Cardiac muscle cell (in vitro differentiated cells and primary cell): ENCODE measurements at places on chromosomes 16 and 17. TPM values are rescaled to one million over a fixed set of nuclear protein-coding genes. Genes with fewer than 3 reads are reported as not detected.

The TAC4 gene
- total RNA-seq = not detected in 2 replicates

DNA sequence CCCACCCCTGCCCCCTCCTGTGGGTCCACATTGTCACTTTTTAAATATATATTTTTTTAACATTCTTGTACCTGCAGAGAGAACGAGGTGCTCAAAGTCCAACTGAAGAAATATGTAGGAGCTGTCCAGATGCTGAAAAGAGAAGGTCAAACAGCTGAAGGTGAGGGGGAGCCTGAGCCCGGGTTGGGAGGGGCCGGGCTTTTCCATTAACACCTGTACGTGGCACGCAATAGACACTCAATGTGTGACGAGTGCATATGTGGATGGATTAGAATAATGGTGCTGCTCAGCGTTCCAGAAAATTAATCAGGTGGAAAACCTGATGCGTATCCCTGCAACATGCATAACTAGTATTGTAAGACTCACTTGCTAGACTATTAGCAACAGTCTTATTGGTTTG lies 223.0 kb downstream of the SNX29 start:
- no peak for DNase-seq

GRCh38 chr17:29393436-29393835 lies 3.3 kb downstream of the TAOK1 start:
- no peak for DNase-seq

The CHST4 gene
- total RNA-seq = 0.63 TPM in 1 of 2 replicates, not detected in the other

- no peak for DNase-seq
These were observed 472.4 kb downstream of the PMP22 start for GRCh38 chr17:14792746-14793145.

GRCh38 chr17:75113798-75114551 lies 4.2 kb downstream of the ARMC7 start:
- peak; percentile 94 for DNase-seq

DNA sequence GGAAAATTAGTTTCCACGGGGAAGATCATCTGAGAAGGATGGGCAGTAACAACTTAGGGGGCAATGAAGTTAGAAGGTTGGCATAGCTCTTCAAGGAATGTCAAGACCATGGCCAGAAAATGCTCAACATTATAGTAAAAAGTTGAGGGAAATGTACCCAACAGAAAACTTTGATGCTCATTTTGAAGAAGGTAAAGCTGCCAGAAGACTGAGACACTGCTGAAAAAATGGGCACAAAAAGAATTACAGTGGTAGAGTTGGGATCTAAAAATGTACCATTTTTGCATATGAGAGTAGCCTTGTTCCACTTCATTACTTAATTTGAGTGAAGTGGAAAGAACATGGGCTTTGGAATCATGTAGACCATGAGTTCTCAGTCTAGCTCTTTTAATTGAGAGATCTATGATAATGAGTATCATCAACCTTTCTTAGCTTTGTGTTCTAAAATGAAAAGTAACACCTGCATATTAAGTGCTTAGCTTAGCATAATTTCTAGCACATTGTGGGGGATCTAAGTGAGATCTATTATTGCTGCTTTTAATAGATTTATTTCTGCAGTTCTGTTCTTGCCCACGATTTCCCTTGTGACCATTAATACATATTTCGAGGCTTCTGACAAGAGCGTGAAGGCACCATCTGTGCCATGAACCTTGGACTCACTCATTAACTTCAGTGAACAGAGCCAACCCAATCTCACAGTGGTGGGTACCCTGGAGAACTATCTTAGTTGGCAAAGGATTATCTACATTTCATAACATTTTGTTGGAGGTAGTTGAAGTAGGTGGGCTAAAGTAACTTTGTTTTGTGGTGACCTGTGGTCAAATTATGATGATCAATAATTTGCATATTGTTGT lies 3.0 kb downstream of the NACA2 start:
- DNase-seq = no peak

The OTOP3 gene
- not detected in 2 replicates for total RNA-seq

GRCh38 chr16:15648135-15648730 lies 1.8 kb upstream of the NDE1 start:
- DNase-seq = no peak

DNA sequence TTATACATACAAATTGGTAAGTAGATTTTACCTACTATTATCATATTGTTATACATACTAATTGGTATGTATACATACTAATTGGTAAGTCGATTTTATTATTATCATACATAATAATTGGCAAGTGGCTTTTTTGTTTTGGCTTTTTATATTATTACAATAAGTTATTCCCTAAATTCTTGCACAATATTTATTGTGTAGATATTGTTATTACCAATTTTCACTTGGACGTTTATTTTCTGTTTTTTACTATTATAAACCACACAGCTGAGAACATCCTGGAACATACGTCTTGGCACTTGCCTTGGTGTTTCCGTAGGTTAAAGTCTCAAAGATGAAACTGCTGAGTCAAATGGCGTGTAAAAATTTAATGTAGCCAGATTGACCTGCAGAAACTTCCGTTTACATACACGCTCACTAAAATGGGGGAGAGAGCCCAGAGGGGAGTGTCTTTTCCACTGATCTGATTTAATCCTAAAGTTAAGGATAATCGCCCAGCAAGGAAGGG lies 18.9 kb downstream of the GNGT2 start:
- no peak for DNase-seq

GRCh38 chr16:82735673-82736091 lies 108.9 kb downstream of the CDH13 start:
- DNase-seq = peak; percentile 82

GRCh38 chr17:9064311-9064834 lies 43.1 kb downstream of the NTN1 start:
- no peak for DNase-seq

The CCDC78 gene
- total RNA-seq = 9.7 and 16.5 TPM in 2 replicates

- DNase-seq = no peak
These were observed 4.4 kb downstream of the XPO6 start for GRCh38 chr16:28207399-28207798.

- DNase-seq = no peak
These were observed 94.3 kb downstream of the CYLD start for GRCh38 chr16:50836121-50836621.

GRCh38 chr16:73015612-73016487 lies 32.1 kb downstream of the ZFHX3 start:
- no peak for DNase-seq

DNA sequence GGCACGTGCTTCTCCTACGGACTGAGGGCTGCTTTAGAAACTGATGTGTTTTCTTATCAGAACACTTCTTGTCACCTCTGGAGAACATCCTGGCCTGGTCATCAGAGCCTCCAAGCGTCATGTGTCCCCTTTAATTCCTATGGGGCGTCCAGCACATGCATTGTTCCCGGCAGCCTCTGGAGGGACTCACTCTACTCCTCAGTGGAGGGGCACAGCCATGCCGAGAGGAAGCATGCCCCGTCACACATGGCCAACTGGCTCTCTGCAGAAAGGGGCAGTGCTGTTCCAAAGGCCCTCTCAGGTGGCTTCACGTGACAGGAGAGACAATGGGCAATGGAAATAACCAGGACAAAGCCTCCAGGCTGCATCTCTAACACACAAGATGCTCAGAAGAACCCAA lies 31.8 kb downstream of the CDRT15L2 start:
- DNase-seq = no peak

- DNase-seq = peak; percentile 46
These were observed 831 bp upstream of the RCVRN start for GRCh38 chr17:9905902-9906301.

GRCh38 chr16:51393381-51394005 lies 242.4 kb upstream of the SALL1 start:
- no peak for DNase-seq

- DNase-seq = no peak
These were observed 4.8 kb upstream of the SIRT7 start for GRCh38 chr17:81922566-81923301.
